ENCODE measurements at places on chromosomes 13 and 19.

GRCh38 chr19:43811837-43812236 lies 9.6 kb upstream of the LYPD5 start:
- no peak for DNase-seq

DNA sequence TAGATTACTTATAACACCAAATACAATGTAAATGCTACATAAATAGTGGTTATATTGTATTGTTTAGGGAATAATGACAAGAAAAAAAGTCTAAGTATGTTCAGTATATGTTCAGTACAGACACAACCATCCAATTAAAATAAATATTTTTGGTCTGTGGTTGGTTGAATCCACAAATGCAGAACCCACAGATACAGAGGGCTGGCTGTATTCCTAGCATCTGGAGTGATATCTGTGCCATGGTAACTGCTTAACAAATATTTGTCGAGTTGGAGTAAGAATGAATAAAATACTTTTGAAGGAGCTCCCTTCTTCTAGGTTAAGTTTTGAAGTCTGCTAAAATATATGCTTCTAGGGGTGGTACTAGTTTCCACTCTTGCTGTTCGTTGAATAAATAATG lies 241.0 kb downstream of the KLF5 start:
- DNase-seq: no peak

DNA sequence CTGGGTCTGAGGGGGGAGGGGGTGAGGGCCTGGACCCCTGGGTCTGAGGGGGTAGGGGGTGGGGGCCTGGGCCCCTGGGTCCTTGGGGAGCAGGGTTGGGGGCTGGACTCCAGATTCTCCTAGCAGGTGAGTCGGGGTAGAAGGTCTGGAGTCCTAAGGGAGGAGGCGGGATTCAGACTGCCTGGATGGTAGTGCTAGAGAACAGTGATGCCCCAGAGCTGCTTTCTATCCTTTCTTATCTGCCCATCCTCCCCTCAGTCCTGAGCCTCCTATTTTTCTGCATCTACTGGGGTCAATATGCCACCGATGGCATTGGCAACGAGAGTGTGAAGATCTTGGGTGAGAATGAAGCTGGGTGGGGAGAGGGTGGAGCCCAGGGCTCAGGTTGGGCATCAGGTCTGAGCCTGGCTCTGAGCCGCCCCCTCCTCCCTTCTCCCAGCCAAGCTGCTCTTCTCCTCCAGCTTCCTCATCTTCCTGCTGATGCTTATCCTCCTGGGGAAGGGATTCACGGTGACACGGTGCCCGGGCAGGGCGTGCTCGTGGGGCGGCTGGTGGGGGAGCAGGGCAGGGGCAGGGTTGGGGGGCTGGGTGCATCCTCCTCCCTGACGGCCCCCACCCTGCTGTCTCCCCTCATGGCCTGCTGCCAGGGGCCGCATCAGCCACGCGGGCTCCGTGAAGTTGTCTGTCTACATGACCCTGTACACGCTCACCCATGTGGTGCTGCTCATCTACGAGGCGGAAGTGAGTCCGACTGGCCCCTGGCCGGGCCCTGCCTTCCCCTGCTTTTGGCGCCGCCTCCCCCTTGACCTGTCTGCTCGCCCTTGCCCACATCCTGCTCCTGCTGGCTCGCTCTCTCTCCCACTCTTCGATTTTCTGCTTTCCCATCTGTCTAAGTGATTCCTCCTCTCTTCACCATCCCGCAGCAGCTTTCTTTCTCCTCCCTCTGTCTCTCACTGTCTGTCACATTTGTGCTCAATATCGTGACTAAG lies 3.4 kb downstream of the TMEM145 start:
- DNase-seq: no peak

- DNase-seq: no peak
Observed at GRCh38 chr13:99526549-99526948, 25.3 kb downstream of the TM9SF2 start.

DNA sequence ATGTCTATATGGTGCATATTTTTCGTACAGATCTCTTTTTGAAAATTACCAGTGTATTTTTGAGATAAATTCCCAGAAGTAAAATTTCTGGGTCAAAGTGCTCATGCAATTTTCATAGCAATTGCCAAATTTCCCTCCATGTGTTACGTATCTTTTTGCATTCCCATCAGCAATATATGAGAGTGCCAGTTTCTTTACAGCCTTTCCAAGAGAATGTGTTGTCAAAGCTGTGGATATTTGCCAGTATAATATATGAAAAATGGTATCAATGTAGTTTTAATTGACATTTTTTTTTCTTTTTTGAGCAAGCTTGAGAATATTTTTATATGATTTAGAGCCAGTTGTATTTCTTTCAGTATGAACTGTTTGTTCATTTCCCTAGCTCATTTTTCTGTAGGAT lies 399.0 kb upstream of the KLF12 start:
- no peak for DNase-seq

GRCh38 chr13:75357576-75358289 lies 124.2 kb downstream of the TBC1D4 start:
- DNase-seq: peak; percentile 15

DNA sequence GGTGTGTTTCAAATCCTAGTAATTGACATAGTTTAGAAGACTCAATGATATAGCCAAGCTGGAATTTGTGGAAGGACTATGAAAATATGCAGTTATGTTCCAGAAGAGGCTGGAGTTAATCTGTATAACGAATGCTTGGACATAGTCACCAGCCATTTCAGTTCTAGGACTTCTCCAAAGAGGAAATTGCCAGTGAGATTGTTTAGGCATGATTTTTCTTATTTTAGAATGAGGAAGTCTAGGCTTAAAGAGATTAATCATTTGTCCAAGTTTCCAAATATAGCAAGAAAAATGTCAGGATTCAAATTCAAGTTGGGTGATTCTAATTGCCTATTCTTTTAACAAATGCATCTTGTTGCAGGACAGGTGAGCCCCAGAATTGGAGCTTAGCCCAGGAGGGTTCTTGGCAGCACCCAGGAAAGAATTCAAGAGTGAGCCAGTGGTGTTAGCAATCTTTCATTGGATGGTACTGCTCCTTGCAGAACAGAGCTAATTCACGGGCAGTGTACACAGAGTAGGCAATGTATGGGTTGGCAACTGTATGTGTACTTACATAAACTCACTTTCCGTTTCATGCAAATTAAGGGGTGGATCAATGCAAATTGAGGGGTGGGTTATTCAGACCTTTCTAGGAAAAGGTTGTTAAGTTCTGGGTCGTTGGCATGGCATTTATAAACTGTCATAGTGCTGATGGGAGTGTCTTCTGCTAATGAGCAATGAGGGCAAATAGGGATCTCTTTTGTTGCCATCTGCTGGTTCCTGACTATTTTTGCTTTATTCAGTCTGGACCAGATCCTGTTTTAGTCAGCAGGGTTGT lies 763.1 kb upstream of the SLITRK1 start:
- DNase-seq: no peak

- DNase-seq: no peak
Observed at GRCh38 chr13:91493442-91493841, 95.0 kb downstream of the GPC5 start.

DNA sequence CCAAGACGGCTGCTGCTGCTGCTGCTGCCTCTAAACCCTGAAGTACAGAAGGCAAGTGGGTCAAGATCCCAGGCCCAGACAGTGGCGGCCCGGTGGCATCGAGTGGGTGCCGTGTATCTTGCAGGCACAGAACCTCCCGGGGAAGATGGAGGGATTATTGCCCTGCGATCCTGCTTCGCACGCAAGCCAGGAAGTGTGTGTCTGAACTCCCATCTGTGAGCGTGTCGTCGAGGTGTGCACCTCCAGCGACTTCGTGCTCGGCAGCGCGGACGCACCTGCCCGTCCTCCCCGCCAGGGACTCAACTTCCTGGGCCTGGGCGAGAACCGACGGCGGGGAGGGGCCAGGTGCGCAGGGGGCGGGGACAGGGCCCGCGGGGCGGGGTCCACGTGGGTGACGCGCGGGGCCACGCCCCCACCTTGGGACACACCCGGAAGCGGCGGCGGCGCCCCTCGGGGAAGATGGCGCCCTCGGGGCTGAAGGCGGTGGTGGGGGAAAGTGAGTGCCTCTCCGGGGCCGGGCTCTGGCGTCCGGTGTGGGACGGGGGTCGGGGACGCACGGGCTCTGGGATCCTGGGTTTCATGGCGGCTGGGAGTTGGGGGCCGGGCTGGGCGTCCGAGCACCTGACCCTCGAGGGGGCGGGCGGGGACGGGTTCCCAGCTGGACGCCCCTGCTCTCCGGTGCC lies at the start of gene STXBP2:
Gene STXBP2, plus strand, starts transcription at position 420 of the 683 bp plus-strand sequence. Its CDS starts 40 bp downstream, at position 460.
- peak; percentile 93 for DNase-seq

DNA sequence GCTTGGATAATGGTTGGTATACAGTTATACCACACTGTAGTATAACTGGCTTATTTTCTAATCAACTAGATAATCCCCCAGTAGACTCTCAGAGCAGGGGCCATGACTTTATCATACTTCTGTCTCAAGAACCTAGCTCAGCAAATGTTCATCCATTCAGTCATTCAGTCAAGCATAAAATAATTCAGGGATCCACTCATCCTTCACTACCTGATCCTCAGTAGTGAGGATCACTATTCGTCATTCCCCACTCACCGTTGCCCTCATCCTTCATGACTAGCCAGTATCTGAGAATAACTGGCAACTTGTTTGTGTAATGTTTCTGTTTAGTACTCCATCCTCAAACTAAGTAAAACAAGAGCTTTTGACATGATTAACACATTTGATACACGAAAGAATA lies 77.6 kb downstream of the TSC22D1 start:
- DNase-seq: no peak

- DNase-seq: no peak
Observed at GRCh38 chr19:548886-549830, 5.3 kb downstream of the GZMM start.

DNA sequence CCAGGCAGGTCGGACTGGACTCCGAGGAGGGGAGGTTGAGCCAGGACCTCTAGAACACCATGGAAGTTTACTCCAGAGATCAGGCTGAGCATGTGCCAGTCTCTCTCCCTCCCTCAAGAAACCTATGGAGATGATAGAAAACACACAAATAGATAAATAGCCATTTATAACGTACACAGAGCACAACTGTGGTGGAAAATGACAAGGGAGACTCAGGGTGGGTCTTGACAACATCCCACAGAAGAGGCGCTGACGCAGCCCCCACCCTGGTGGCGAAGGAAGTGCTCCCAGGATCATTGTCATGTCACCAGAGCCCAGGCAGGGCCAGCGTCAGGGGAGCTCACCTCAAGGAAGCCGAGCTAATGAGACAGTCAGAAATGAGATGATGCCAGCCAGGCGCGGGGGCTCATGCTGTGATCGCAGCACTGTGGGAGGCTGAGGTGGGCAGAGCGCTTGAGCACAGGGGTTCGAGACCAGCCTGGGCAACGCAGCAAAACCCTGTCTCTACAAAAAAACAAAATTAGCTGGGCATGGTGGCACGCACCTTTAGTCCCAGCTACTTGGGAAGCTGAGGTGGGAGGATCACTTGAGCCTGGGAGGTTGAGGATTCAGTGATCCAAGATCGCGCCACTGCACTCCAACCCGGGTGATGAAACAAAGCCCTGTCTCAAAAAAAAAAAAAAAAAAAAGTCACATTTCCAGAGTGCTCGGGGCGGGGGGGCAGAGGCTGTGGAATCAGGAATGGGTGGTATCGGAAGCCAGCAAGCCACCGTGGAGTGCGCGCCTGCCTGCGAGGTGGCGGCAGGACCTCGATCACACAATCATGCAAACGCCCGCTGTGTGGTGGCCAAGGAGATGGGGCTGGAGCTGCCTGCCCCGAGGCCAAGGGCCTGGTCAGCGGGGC lies 178.4 kb downstream of the KDM4B start:
- no peak for DNase-seq

DNA sequence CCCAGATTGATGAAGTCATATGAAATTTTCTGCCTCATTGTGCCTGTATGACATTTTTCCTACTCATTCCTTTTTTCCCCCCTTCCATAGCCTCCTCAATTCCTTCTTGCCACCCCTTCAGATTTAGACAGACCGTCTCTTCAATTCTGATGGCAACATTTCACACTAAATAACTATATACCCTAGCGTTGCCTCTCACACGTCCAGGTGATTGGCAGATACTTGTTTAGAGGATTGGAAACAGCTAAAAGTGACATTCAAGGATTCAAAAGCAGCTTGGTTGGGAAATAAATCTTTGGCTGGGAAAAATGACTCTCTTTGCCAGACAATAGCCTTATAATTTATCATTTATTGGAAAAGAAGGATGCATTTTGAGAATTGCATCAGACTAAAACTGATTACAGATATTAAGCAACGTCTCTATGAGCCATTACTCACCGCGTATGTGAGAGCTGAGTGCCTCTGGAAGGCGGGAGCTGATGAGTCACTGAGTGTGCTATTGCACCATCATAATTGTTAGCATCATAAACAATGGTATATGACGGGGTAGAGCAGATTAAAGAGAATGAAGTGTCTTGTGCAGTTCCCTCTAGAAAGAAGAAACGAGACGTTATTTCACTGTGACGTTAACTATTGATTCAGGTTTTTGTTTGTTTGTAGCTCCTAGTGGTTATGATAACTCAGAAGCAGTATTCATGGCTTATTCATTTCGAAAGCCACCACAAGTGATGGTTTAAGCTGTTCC lies 61.1 kb upstream of the FAM216B start:
- DNase-seq: no peak

- no peak for DNase-seq
Observed at GRCh38 chr13:102854675-102855074, 8.8 kb downstream of the ERCC5 start.

DNA sequence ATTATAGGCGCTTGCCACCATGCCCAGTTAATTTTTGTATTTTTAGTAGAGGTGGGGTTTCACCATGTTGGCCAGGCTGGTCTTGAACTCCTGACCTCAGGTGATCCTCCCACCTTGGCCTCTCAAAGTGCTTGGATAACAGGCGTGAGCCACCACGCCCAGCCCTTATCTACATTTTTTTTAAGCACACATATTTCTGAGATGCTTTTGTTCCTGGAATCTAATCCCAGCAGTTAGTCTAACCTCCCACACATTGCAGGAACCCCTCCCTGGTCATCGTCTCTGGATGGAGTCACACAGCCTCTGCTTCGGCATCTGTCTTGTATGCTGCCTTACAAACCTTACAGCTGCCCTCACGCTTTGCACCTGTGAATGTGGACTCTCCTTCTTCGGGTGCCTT lies 15.1 kb upstream of the KATNAL1 start:
- no peak for DNase-seq

DNA sequence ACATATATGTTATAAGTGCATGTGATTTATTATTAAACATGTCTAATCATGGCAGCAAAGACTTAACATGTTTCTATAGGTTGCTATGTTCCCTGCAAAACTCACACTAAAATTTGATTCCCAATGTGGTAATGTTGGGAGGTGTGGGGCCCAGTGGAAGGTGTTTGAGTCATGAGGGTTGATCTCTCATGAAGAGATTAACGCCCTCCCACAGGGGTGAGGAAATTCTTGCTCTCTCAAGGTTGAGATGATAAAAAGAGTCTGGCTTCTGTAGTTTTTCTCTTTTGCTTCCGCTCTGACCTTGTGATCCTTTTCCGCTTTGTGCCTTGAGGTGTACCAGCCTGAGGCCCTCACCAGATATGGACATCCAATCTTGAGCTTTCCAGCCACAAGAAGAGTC lies 737.5 kb upstream of the SLITRK5 start:
- no peak for DNase-seq

Data from stimulated activated CD4-positive, alpha-beta T cell treated with anti-CD3 and anti-CD28 coated beads, Interleukin-15, amount 100 ng/mL, for 1 hour (primary cell).